ENCODE measurements at places on chromosomes 5 and 9.
A peak's percentile ranks its signal among the peaks of the same experiment; 100 is the strongest.

GRCh38 chr9:73451003-73451402, 299.3 kb downstream of the ANXA1 start:
- no peak for DNase-seq

DNA sequence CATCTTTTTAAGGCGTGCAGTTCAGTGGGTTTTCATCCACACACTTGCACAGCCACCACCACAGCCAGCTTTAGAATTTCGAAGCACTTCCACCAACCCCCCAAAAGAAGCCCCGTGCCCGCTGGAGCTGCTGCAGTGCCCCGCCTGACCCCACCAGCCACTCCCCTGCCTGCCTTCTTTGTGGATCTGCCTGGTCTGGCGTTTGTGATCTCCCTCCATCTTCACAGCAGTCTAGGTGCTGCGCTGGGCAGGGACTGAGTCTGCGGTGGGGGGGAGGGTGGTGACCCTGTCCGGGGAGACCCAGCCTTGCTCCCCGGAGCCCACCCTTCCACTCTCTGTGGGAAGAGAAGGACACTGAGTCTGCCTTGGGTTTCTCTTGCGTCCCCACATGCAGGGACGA, 40.8 kb downstream of the RXRA start:
- DNase-seq, result no peak

DNA sequence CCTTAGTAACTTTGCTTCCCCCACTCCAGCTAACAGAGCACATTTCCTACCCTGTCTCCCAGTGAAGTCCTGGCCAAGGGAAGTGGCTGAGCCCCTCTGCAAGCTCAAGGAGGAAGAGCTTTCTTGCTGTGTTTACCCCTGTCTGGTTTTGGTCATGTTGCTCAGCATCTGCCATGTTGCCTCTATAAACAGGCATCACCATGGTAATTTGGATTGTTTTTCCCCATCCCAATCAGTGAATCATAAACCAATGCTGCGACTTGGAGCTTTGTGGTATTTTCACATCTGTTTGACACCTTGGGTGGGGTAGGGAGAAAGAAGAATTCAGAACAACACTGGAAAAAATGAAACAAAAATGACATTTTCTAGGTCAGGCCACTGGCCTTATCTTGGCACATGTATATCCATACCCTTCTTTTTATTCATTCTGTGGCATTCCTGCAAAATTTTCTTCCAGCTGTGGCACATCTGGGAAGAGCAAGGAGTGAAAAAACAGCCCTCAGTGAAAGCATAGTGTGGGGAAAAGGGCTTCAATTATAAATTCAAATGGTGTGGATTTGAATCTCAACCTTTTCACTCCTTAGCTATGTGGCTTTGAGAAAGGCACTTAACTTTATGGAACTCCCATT, 42.5 kb downstream of the SLIT3 start:
- no peak for DNase-seq

GRCh38 chr5:125976421-125977000, 446.7 kb upstream of the GRAMD2B start:
- no peak for DNase-seq

GRCh38 chr9:109907400-109907799, 127.4 kb downstream of the PALM2AKAP2 start:
- DNase-seq, result no peak

DNA sequence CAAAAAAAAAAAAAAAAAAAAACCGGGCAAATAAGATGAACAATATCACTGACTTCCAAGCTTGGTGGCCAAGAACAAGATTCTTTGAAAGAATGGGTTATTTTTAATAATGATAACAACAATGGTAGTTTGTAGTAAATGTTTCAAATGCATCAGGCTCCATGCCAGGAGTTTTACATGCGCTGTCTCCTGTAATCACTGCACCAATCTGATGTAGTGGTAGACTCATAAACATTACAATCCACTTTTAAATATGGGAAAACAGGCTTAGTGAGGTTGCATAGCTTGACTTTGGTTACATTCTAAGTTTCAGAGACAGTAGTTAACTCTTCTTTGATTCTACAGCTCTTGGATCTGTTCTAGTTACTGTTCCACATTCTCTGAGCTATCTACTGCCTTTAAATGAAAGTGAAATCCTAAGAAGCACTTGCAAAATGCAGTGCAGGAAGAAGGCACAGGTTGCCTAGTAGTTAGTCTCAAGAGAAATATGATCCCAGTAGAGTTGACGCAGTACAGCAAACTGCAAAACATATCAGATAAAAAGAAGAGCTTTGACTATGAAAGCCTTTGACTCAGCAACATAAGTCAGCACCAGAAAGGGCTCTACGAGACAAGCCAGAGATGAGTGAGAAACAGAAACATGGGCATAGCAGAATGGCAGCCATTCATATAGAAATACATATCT, 62.1 kb downstream of the PDE4D start:
- DNase-seq, result no peak

DNA sequence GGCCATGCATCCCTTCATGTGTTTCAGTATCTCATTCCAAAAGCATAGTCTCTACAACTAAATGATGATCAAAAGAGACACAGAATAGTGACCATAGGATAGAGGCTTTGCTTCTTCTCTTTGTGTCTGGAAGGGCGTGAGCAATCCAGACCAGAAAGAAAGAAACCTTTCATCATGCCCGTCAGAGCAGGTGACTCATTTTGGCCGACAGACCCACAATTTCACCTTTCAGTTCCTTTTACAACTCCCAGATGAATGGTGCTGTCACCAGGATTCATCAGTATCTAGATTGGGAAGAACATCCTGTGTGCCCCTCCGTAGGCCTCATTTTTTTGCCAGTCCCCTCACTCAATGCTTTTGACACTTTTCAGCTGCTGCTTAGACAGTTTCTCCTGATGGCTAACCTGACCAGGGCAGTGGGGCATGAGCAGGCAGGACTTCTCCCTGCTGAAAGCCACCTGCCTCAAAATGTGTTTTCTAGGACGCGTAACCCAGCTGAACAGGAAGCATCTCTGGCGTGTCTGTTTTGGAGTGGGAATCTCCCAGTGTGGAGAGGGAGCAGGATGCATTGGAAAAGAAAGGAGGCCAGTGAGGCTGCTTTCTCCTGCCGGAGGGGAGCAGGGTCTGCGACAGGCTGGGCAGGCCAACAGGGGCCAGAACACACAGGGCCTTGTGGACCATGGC, 21.2 kb downstream of the ABLIM3 start:
- DNase-seq, result no peak

GRCh38 chr9:136122425-136123383, 4.0 kb upstream of the TMEM250 start:
- DNase-seq, result peak; percentile 74

DNA sequence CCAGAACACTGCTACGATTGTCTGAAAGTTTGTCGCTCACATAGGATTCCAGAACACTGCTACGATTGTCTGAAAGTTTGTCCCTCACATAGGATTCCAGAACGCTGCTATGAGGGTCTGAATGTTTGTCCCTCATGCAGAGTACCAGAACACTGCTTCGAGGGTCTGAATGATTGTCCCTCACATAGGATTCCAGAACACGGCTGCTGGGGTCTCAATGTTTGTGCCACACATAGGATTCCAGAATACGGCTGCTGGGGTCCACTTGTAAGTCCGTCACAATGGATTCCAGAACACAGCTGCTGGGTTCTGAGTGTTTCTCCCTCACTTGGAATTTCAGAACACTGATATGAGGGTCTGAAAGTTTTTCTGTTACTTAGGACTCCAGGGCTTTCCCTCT, 203.3 kb downstream of the FOXD4L6 start:
- DNase-seq, result no peak

GRCh38 chr9:26775391-26775790, 117.2 kb downstream of the CAAP1 start:
- no peak for DNase-seq
